ENCODE measurements at places on chromosomes 7 and 10.

- no peak for DNase-seq
These were observed 728.8 kb upstream of the IGFBP3 start for GRCh38 chr7:46649876-46650275.

DNA sequence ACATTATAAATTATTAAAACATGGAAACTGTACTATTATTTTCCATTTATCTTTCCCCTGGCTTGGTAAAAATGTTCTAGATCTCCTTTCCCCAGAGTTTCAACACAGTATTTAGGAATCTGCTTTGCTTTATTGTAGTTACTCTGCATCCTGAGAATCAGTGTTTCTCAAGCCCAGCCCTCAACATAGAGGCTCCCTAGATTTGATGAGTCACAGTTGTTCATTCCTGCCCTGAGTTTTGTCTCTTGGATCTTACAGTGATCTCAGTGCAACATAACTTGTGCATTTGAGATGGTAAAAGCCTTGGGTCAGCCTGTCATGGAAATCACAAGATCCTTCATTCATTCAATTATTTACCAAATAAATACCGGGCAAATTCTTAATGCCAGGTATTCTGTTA is 63.0 kb downstream of the VAX1 start:
- no peak for DNase-seq

GRCh38 chr10:92692080-92692671 is 2.4 kb downstream of the HHEX start:
- DNase-seq, result no peak

GRCh38 chr7:129163875-129164544 is 19.5 kb downstream of the TSPAN33 start:
- DNase-seq, result no peak

- no peak for DNase-seq
These were observed 91.3 kb downstream of the SCRN1 start for GRCh38 chr7:29898301-29898700.

DNA sequence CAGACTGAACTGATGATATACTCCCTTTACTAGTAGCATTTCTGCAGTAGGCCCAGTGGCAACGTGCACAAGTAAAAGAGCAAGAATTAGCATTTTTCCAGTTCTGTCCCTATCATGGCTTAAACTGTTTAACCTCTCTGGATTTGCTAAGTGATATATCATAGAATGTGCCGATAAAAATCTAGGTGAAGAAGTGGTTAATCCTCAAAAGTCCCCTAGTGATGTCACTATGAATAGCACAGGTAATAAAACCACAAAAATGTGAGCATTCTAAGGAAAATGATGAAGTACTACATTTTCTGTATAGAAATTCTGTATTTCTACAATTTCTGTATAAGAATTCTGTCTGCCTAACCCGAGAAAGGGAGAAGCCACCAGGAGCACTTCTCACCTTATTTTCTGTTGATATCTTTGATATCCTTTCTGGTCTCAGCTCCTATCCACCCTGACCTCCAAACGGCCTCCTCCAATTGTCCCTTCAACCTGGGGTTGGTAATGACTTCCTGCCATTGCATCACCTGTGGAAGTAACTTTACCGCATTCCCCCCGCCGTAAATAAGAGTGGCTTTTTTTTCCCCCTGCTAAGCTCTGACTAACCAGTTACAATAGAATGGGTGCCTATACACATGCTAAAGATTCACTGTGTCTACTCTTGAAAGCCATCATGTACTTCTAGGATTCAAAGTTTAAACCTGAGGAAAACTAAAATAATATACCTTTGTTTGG is 155.9 kb upstream of the ASAH2 start:
- DNase-seq, result no peak

- no peak for DNase-seq
These were observed 110.7 kb upstream of the PLXNA4 start for GRCh38 chr7:132687016-132687415.

GRCh38 chr10:107717046-107717445 is 552.5 kb upstream of the SORCS1 start:
- no peak for DNase-seq

GRCh38 chr10:43585981-43586729 is 11.7 kb upstream of the ZNF239 start:
- DNase-seq, result no peak

- no peak for DNase-seq
These were observed 620.1 kb upstream of the DPP6 start for GRCh38 chr7:153432063-153432462.

GRCh38 chr10:43867667-43868565 is 219.2 kb upstream of the ZNF32 start:
- no peak for DNase-seq

GRCh38 chr7:44280636-44280992 is 44.8 kb downstream of the CAMK2B start:
- DNase-seq, result no peak

DNA sequence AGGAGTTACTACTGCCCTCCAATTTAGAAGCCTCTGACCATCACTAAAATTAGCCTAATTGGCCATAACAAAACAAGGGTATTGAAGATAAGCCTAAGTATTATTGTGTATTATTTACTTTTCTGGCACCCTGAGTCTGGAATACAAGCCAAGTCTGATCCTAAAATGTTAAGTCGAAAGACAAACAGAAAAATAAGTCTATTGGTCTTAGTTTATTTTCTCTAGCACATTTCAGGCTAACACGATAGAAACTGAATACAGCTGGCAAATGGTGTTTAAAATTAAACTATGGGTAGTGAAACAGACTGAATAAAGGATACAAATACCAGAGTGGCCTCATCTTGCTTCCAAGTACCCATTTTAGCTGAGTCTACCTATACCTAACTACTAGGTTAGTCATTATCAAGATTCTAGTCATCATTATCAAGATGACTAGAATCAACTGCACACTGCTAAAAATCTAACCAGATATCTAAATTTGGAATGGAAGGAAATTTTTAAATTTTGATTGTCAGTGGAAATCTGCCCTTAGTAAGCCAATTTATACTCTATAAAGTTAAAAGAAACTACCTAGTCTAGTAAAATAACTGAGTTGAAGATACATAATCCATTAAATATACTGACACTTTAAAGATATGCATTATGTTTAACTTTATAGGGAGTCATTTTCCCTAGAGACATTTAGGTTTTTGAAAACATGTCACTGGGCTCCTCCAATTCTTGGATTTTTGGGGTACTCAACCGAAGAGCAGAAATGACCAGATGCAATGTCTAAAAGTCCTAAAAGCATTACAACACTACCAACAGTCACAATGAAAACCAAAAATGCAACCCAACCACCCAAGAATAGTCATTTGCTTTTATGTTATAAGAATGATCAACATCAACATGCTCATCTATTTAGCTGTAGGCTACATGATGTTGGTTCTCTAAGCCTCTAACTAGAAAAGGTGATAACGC is 80.9 kb downstream of the NT5C2 start:
- no peak for DNase-seq

- DNase-seq, result no peak
These were observed 12.2 kb upstream of the CPA5 start for GRCh38 chr7:130332259-130333053.

DNA sequence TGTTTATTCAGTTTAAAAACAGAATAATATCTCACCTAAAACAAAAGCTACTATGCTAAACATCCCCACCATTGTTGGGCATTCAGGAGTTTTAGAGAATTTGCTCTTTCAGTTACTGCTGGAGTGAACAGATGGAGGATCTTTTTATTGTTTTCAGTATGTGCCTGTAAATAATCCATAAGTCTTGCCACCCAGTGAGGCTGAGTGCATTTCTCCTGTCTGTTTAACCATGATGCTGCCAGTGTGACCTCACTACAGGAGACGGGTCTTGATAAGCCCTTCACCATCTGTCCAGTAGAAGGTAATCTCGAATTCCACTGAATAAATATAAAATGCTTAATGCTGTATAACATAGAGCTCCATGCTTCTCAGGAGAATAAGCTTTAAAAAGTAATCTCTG is 430.9 kb downstream of the POM121L12 start:
- DNase-seq, result no peak

DNA sequence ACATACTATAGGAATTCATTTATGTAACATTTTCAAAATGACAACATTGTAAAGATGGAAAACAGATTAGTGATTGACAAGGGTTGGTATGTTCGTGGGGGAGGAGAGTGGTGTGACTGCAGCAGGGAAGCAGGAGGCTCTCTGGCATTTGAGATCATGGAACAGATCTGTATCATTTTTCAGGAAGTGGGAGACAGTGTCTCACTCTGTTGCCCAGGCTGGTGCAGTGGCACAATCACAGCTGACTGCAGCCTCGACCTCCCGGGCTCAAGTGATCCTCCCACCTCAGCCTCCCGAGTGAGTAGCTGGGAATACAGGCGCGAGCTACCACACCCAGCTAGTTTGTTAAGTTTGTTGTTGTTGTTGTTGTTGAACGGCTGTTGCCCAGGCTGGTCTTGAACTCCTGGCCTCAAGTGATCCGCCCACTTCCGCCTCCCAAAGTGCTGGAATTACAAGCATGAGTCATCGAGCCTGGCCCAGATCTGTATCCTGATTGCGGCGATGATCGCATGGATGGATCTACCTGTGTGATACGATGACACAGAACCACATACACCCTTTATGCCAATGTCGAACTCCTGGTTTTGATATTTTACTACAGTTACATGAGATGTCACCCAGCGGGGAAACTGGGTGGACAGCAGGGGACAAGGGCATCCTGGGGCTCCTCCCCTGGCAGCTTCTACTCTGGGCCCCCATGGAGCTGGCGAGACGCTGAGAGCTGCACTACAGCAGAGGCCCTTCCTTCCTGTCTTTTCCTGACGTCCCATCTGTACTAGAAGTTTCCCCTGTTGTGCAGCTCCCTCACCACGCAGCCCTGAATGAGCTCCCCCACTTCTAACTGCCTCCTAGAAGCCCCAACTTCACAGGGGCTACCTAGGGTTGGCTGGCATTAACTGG is 12.3 kb upstream of the CYTH3 start:
- no peak for DNase-seq

DNA sequence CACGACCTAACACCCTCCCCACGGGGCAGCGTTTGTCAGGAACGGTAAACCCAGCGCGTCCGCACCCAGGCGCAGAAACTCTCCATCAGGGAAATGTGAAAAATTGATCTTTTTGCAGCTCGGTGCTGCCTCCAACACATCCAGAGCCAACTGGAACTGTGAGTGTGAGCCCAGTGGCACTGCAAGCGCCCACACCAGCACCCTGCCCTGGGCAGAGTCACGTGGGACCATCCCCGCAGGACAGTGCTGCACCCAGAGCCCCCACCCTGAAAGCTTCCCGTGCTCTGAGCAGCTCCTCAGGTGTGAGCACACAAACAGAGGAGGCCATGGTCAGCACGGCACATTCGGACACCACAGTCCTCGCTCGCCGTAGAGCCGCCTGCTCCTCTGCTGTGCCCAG is 330.9 kb downstream of the DNAJB6 start:
- DNase-seq, result no peak

- no peak for DNase-seq
These were observed 22.5 kb downstream of the KMT2E start for GRCh38 chr7:105036217-105037168.

DNA sequence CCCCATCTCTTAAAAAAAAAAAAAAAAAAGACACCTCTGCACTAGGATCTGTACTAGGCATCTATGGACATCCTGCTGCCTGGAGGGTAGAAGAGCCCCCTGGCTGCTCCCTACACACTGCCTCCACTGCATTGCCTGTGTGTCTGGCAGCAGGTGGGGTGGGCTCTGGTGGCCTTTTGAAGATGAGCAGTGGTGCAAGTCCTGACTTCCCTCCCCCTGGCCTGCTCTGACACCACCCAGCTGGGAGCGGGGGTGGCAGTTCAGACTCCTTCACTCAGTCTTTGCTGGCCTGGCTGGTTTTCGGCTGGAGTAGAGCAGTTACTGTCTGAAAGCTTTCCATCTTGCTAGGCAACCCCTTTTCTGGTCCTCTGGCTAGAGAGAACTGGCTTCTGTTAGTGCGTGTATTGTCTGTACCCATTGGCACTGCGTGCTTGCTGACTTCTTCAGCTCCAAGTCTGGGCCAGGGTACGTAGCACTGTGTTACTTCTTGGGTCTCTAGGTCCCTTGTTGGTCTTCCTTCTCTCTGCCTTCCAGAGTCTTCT is 17.6 kb downstream of the C10orf62 start:
- no peak for DNase-seq

GRCh38 chr7:30840141-30841024 is 69.2 kb downstream of the MINDY4 start:
- DNase-seq, result no peak

GRCh38 chr7:101875283-101875846 is 57.9 kb downstream of the CUX1 start:
- no peak for DNase-seq

DNA sequence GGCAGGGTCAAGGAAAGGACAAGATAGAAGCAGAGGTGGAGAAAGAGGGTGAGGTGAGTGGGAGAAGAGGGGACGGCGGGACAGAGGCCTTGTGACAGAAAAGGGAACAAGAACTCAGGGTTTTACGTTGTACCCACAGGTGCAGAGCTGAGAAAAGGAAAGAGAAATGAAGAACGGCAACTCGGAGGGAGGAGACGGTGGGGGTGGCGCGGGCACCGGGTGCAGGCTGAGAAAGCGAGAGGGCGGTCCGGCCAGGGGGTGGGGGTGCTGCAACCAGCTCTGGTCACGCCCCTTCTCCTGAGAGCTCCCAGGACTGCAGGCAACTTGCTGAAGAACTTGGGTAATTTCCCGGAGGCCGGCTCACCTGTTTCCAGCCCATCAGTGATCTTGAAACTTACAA is 65.3 kb downstream of the CARD11 start:
- DNase-seq, result peak; percentile 84

DNA sequence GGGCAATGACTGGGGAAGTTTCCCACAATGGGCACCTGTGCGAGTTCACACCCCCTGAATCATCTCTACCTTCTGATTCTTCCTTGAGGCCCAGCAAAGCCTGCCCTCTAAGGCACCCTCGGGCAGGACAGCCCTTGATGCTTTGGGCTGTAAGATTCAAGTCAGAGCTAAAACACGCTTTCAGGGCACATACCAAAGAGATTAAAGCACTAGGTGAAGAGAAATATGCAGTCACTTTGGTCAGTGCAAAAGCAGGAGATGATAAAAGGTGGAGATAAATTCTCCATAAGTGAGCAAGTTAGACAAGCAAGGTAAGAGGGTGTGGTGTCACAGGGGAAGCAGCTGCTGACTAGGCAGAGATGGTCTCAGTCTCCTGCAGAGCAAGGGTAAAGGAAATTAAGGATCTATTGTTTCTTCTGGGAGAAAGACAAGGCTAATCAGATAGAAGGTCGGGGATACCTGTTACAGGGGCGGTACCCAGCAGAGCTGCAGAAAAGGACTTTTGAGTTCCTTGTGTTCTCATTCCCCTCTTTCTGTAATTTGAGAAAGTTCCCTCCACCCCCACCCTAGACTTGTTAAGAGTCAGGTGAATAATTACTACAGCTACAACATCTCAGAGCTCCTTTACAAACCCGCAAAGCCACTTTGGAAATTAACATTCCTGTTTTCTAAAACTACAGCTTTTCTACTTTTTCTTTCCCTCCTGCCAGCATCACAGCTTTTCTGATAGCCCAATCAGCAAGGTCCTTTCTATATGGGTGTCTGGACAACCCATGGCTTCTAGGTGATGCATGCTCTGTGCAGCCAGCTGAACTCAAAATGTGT is 26.4 kb downstream of the PDLIM1 start:
- no peak for DNase-seq

Measured in stimulated activated naive CD4-positive, alpha-beta T cell treated with Interleukin-2 at 50 U/mL for 16 hours (primary cell).